Right hindlimb (tissue), 1 donor: ENCODE measurements at places on chromosomes 16 and 17.

- no peak for DNase-seq
Observed at GRCh38 chr17:30801671-30802070, 22.8 kb downstream of the CRLF3 start.

- no peak for DNase-seq
Observed at GRCh38 chr16:20811889-20812439, 5.6 kb downstream of the REXO5 start.

- no peak for DNase-seq
Observed at GRCh38 chr16:86392436-86393152, 117.7 kb upstream of the FOXF1 start.

DNA sequence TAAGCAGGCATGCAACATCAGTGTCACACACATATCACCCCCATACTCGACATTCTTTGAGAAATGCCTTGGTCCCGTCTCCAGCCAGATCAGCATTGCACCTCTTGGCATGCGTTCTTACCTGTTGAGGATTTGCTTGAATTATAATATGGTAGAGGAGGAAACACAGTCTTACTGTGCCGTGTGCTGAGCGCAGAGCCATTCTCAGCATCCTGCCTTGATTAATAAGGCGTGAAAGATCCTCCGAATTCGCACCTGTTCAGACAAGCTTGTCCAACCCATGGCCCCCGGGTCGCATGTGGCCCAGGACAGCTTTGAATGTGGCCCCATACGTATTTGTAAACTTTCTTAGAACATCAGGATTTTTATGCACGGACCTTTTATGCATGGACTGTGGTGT, 408.1 kb downstream of the WWOX start:
- no peak for DNase-seq

DNA sequence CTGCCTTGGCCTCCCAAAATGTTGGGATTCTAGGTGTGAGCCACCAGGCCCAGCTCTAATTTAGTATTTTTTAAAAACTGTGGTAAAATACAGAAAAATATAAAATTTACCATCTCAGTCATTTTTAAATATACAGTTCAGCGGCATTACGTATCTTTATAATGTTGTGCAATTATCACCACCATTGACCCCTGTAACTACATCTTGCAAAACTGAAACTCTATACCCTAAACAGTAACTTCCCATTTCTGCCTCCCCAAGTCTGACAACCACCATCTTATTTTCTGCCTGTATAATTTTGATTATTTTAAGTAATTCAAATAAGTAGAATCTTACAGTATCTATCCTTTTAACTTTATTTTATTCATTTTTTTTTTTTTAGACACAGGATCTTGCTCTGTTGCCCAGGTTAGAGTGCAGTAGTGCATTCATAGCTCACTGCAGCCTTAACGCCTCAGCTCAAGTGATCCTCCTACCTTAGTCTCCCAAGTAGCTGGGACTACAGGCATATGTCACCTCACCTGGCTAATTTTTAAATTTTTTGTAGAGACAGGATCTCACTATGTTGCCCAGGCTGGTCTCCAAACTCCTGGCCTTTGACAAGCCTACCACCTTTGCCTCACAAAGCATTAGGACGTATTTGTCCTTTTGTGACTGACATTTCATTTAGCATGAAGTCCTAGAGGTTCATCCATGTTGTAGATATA, 10.9 kb upstream of the GGA2 start:
- no peak for DNase-seq

- DNase-seq, result no peak
Observed at GRCh38 chr16:10693889-10694288, 841 bp downstream of the TEKT5 start.

GRCh38 chr17:61574542-61575351, 16.3 kb downstream of the NACA2 start:
- peak; percentile 82 for DNase-seq

DNA sequence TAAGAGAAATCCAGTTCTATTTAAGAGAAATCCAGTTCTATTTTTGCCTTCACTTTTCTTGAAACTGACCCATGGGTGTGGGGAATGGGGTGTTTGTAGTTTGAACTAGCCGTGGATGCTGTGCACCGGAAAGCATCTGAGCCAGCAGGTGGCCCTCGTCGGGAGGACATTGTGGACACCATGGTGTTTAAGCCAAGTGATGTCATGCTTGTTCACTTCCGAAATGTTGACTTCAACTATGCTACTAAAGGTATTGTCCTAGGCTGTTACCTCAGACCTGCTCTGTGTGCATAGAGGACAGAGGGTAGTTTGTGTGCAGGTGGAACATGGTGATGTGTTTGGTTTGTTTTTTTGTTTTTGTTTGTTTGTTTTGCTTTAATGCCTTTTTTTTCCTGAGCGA, 3.3 kb downstream of the ATXN2L start:
- DNase-seq, result no peak

DNA sequence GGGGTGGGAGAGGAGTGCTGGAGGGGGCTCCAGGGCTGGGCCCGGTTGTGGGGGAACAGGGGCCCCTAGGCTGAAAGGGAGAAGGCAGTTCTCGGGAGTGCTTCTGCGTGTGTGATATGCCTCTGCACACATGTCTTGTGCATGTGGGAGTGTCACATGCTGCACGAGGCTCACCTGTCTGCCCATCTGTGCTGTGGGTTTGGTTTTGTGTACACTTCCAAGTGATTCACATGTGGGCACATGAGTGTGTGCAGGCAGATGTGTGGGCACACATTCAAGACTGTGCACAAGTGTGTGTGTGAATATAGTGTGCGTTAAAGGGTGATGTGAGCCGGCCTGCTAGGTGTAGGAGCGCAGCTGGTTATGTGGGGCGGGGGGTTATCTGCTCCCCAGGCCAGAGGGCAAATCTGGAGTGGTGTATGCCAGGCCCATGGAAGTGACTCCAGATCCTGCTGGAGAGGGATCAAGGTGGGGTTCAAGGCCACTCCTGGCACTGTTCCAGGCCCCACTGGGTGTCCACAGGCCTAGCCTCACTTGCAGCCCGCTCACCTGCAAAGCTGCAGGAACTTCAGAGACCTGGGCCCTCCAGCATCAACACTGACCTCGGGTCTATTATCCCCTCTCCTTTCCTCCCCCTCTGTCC, 3.8 kb upstream of the BAHCC1 start:
- no peak for DNase-seq

- no peak for DNase-seq
Observed at GRCh38 chr16:69851491-69852240, 89.5 kb downstream of the WWP2 start.

DNA sequence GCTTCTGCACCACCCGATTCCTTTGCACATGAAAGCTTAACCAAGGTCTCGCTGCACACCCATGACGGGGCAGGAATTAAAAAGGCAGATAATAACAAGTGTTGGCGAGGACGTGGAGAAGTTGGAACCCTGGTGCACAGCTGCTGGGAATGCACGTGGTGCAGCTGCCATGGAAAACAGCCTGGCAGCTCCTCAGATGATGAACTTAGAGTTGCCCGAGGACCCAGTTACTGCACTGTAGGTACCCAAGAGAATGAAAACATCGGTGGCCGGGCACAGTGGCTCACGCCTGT, 211.6 kb upstream of the CIBAR2 start:
- no peak for DNase-seq

GRCh38 chr16:21646721-21647561, 5.5 kb downstream of the IGSF6 start:
- no peak for DNase-seq

DNA sequence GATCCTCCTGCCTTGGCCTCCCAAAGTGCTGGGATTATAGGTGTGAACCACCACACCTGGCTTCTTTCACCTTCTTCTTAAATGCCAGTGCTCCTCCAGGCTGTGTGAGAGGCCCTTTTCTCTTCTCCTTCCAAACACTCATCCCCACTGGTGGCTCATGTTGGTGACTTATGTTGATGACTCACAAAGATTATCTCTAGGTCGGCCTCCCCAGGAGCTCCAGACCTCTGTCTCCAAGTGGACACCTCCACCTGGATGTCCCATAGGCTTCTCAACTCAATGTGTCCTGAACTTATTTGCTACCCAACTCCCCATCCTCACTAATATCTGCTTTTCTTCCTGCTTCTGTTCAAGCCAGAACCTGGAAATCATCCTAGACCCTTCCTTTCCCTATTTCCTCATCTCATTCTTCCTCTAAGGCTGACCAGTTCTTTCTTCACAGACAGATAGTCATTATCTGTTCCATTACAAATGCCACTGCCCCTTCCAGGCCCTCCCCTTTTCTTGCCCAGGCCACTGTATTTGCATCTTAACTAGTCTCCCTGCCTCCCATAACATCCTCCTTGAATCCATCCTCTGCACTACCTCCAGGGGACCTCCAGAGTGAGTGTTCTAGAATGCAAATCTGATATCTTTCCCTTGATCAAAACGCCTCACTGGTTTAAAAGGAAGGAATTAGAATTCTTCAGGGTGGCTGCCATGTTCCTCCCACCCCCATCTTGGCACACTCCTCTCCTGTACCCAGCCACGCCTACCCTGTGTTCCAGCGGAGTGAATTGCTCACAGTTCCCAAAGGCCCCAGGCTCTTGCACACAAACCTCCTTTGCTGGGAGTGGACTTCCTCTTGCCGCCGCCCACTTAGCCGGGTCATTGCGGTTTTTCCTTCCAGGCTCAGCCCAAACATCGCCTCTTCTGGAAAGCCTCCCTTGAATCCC, 34.8 kb upstream of the FBXO47 start:
- peak; percentile 72 for DNase-seq

GRCh38 chr16:66695471-66695934, 1.0 kb downstream of the CMTM4 start:
- no peak for DNase-seq

DNA sequence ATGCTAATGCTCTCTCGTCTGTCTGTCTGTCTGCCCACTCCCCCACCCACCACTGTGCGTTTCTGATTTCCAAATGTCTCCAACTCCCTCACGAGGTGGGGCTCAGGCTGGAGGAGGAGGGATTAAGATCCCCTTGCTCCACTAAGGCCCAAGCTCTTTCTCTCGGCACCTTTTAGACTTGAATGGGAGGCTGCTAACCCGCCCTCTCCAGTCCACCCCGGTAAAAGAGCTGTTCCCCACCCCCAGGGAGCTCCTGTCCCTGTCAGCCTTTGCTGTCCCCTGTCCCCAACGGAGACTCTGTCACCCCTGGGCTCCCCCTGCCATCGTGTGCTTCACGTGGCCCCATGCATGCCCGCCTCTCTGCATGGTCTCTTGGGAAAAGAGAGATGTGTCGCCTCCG, 68.5 kb upstream of the PLCG2 start:
- DNase-seq, result no peak

- no peak for DNase-seq
Observed at GRCh38 chr16:15933781-15934180, 15.6 kb upstream of the ABCC1 start.

- DNase-seq, result no peak
Observed at GRCh38 chr17:78689029-78689428, 93.0 kb downstream of the CYTH1 start.

DNA sequence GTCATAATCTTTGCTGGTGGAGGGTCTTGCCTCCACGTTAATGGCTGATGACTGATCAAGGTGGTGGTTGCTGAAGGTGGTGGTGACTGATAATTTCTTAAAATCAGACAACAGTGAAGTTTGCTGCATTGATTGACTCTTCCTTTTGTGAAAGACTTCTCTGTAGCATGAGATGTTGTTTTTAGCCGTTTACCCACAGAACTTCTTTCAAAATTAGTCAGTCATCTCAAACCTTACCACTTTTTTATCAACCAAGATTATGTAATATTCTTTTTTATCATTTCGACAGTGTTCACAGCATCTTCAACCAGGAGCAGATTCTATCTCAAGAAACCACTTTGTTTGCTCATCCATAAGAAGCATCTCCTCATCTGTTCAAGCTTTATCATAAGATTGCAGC, 5.9 kb downstream of the UQCRC2 start:
- DNase-seq, result no peak

GRCh38 chr16:87686697-87687096, 79.1 kb downstream of the KLHDC4 start:
- DNase-seq, result no peak

- DNase-seq, result no peak
Observed at GRCh38 chr17:56880133-56880532, 33.7 kb downstream of the TRIM25 start.
